Endothelial cell of umbilical vein (primary cell): ENCODE measurements at places on chromosomes 7 and 10.

- peak; percentile 98 for DNase-seq
Measured at GRCh38 chr7:132486274-132486610, 90.0 kb downstream of the PLXNA4 start.

DNA sequence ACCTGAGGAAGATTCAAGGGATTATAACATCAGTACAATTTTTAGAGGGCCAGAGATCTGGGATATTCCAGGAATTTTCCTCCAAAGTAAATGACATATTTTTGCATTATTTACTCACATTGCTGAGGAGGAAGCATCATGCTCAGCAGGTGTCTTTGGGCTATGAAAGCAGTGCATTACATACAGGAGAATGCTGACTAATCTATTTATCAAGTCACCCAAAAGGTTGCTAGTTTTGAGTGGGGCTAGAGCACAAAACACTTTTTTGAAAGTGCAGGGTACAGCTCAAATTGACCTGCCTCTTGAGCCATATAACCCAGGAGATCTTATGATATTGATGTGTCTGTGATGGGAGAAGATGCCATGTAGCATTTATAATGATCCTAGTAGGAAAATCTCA is 603.1 kb downstream of the POM121L12 start:
- DNase-seq: no peak

GRCh38 chr7:86848226-86848625 is 204.5 kb downstream of the GRM3 start:
- no peak for DNase-seq

- no peak for DNase-seq
Measured at GRCh38 chr7:80881351-80881900, 37.4 kb downstream of the SEMA3C start.

DNA sequence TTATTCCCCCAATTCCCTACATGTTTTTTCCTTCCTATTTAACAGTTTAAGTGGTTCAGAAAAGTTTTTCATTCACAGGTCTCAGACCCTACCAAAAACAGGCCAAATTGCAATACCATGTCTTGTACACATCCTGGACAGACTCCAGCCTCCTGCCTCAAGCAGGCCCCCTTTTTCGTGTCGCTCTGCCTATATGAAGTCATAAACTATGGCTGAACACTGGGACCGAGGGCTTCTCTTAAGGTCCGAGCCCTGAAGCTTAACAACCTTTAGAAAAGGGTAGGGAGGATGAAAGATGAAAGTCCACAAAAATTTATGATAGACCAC is 1.4 kb downstream of the FBXW4 start:
- no peak for DNase-seq

GRCh38 chr7:44388089-44388970 is 62.9 kb upstream of the CAMK2B start:
- DNase-seq: no peak

GRCh38 chr10:99917963-99918825 is 91.6 kb downstream of the DNMBP start:
- peak; percentile 90 for DNase-seq
